ENCODE measurements at places on chromosomes 11 and 22. TPM values are rescaled to one million over a fixed set of nuclear protein-coding genes. Genes with fewer than 3 reads are reported as not detected.
A peak's percentile ranks its signal among the peaks of the same experiment; 100 is the strongest.

- no peaks in the 10 kb centered on the region for H3K36me3 ChIP-seq
- no peak for DNase-seq
- no peak overlapping the region for H3K27ac ChIP-seq
- no peaks in the 10 kb centered on the region for H3K4me1 ChIP-seq
- H3K27me3 ChIP-seq = no peaks in the 10 kb centered on the region
Observed at GRCh38 chr11:10338287-10338686, 33.4 kb downstream of the ADM start.

DNA sequence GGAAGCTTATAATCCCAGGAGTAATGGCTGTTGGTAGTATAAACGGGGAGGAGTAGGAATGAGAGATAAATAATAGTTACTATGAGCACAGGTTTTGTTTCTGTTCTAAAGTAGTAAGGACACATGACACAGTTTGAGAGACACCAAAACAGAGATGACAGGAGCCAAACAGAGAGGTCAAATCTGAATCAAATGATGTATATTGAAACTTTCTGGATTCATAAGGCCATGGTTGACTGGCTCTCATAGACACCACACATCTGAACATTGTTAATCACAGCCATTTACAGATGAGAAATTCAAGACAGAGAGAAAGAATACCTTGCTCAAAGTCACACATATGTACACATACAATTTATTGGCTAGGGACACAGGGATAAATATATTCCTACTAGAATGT lies 63.4 kb upstream of the UCP3 start:
- peaks cover 2% of the 10 kb centered on the region for H3K36me3 ChIP-seq
- no peaks in the 10 kb centered on the region for H3K27me3 ChIP-seq
- no peak overlapping the region for H3K27ac ChIP-seq

Gene FGF19
- 0.08 TPM for polyA plus RNA-seq

- H3K4me1 ChIP-seq = no peaks in the 10 kb centered on the region
- DNase-seq = no peak
- H3K27ac ChIP-seq = no peak overlapping the region
- H3K36me3 ChIP-seq = no peaks in the 10 kb centered on the region
Observed at GRCh38 chr22:39943337-39943736, 16.9 kb upstream of the TMA7B start.

DNA sequence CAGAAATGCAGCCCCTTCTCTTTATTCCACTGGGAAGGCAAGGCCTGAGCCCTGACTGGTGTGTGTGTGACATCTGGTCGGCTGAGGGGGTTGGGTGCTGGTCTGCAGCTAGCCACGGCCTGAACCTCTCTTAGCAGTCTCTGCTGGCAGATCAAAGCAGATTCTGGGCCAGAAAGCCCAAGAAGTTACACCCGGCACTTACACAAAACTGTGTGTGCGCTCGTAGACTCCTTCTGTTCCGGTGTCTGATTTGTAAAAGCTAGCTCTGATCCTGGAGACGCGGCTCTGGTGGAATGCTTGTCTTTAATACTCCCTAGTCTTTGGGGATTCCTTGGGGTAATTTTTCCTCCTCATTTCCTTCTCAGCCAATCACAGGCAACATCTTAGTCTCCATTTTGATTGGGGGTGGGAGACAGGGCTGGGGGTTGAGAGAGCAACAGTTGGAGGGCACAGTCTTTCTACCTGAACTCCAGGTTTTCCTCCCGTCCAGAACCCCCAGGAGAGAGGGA lies 5.5 kb downstream of the PKNOX2 start:
- peaks cover 21% of the 10 kb centered on the region for H3K27me3 ChIP-seq
- no peaks in the 10 kb centered on the region for H3K36me3 ChIP-seq
- no peak overlapping the region for H3K4me3 ChIP-seq
- H3K27ac ChIP-seq = no peak overlapping the region

GRCh38 chr11:67062526-67063373 lies 6.1 kb downstream of the RHOD start:
- H3K4me3 ChIP-seq = peak overlapping the region; percentile 51
- peaks cover 37% of the 10 kb centered on the region for H3K4me1 ChIP-seq
- H3K27me3 ChIP-seq = no peaks in the 10 kb centered on the region
- peaks cover 11% of the 10 kb centered on the region for H3K36me3 ChIP-seq
- H3K27ac ChIP-seq = peak overlapping the region; percentile 89

DNA sequence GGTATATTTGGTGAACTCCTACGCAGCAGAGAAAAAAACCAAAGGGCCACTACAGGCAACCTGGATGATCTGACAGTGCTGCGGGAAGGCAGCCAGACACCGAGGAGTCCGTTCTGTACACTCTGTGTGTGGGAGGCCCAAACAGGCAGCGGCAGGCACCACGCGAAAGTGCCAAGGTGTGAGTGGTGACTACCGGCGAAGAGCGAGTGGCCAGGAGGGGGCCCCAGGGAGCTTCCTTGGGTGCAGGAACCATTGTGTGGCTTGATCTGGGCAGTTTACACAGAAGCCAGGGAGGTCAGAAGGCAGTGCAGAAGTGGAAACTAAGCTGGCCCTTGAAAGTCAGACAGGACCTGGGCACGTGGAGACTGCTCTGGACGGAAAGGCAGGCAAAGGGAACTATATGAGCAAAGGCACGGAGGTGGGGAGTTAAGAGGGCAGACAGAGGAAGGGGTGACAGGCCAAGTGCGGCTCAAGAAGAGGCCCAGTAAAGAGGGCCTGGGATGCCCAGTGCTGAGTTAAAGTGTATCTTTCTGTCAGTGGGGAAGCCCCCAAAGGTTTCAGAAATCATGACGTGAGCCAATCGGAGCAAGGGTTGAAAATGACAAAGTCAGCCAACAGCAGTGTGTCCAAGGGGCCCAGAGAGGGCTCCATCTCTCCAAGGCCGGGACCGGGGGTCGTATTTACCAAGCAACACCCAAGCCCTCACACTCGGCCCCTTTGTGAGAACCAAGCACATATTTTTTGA lies 10.6 kb downstream of the TMEM184B start:
- no peak overlapping the region for H3K27ac ChIP-seq
- no peaks in the 10 kb centered on the region for H3K27me3 ChIP-seq
- DNase-seq = no peak
- H3K4me3 ChIP-seq = no peak overlapping the region
- H3K36me3 ChIP-seq = peaks cover 5% of the 10 kb centered on the region

GRCh38 chr11:58573451-58574104 lies 2.1 kb downstream of the LPXN start:
- peak overlapping the region; percentile 100 for H3K27ac ChIP-seq
- peaks cover 5% of the 10 kb centered on the region for H3K36me3 ChIP-seq

Gene MS4A6E
- polyA plus RNA-seq = not detected

Gene UCP3
- polyA plus RNA-seq = 0.70 TPM

- no peaks in the 10 kb centered on the region for H3K4me1 ChIP-seq
- no peaks in the 10 kb centered on the region for H3K27me3 ChIP-seq
- no peak overlapping the region for H3K4me3 ChIP-seq
- no peak overlapping the region for H3K27ac ChIP-seq
- no peak for DNase-seq
- no peaks in the 10 kb centered on the region for H3K36me3 ChIP-seq
Observed at GRCh38 chr11:70490723-70491558, 92.6 kb downstream of the CTTN start.

Gene TIGD3
- polyA plus RNA-seq = 0.05 TPM

DNA sequence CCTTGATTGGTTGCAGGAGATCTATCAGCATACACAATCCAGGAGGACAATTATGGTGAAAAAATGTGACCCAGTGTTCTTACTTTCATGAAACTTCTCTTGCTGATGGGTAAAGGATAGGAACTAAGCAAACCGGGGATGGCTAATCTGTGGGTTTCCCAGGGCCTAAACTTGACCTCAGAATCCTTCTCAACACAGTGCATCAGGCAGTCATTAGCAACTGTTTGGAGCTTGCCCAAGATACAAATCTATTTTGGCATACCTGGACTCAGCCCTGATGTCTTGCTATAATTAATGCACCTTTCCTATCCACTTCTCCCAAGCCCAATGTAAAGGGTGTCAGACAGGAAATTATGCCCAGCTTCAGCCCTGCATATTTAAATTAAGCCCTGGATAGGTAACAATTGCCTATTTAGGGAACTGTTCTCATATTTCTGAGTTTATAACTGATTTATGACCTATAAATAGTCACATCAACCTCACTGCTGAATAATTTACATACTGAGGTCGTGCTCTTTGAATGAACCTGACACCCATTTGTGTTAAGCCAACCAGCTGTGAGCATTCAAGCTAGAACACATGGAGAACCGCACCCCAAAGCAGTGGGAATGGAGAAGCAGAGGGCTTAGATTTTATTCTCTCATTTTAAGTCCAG lies 9.2 kb upstream of the PHF21A start:
- H3K36me3 ChIP-seq = no peaks in the 10 kb centered on the region
- H3K4me1 ChIP-seq = peaks cover 4% of the 10 kb centered on the region
- H3K4me3 ChIP-seq = no peak overlapping the region
- no peaks in the 10 kb centered on the region for H3K27me3 ChIP-seq
- no peak overlapping the region for H3K27ac ChIP-seq

GRCh38 chr11:19242179-19242932 lies 1.6 kb upstream of the E2F8 start:
- peak overlapping the region; percentile 7 for H3K27ac ChIP-seq
- H3K27me3 ChIP-seq = no peaks in the 10 kb centered on the region
- no peaks in the 10 kb centered on the region for H3K36me3 ChIP-seq

Gene DAGLA
- 0.04 TPM for polyA plus RNA-seq

DNA sequence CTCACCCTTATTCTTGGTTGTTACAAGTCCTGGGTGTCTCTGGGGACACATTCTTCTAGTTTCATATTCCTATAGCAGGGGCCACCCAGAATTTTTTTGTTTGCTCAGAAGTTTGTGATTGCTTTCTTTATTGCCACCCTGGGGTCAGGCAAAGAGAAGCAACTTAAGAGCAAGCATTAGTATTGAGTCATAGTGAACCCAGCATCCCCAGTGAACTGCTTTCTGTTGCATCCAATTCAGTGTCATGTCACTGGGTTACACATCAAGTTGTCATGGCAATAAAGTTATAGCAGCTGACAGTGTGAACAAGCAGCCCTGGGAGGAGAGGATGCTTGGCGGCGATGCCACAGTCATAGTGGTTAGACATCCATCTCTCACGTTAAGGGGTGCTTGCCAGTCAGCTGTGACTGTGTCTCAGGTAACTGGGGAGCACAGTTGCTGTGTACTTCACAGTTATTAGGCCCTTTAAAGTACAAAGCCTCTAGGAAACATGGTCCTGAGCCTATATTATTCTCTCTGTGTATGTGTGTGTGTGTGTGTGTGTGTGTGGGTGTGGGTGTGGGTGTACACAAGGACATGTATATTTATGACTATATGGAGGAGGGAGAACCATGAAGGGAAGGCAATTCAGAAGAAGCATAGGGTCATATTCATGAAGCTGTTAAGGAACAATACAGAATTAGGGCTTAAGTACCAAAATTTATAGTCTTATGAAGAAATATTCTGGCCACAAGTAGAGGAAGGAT lies 52.5 kb downstream of the TRIM44 start:
- no peak for DNase-seq
- H3K4me1 ChIP-seq = no peaks in the 10 kb centered on the region
- no peak overlapping the region for H3K4me3 ChIP-seq
- H3K27ac ChIP-seq = no peak overlapping the region
- no peaks in the 10 kb centered on the region for H3K36me3 ChIP-seq

Gene TRPC6
- polyA plus RNA-seq = 0.04 TPM

Gene PATE4
- polyA plus RNA-seq = not detected

Gene GNG3
- polyA plus RNA-seq = not detected

GRCh38 chr11:9656864-9657263 lies 7.0 kb upstream of the SWAP70 start:
- H3K27me3 ChIP-seq = no peaks in the 10 kb centered on the region
- no peak overlapping the region for H3K27ac ChIP-seq
- no peak overlapping the region for H3K4me3 ChIP-seq
- no peak for DNase-seq
- no peaks in the 10 kb centered on the region for H3K4me1 ChIP-seq
- no peaks in the 10 kb centered on the region for H3K36me3 ChIP-seq

DNA sequence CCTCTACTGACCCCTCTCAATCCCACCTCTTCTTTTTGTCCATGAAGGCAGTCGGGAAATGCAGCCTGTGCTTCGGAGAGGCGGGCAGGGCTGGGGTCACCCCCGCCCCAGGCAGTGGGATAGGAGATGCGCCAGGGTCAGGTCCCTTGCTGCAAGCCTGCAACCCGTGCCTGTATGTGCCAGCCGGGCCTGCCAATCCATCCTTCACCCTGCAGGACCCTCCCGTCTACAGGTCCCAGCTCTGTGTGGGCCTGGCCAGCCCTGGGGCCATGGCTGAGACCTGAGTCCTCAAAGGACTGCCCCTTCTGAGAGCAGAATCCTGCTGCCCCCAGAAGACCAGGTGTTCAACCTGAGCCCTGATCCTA lies 10.9 kb downstream of the ASCL2 start:
- no peaks in the 10 kb centered on the region for H3K36me3 ChIP-seq
- no peak overlapping the region for H3K27ac ChIP-seq
- DNase-seq = no peak
- peaks cover 37% of the 10 kb centered on the region for H3K27me3 ChIP-seq

- no peaks in the 10 kb centered on the region for H3K36me3 ChIP-seq
- H3K27me3 ChIP-seq = no peaks in the 10 kb centered on the region
- H3K27ac ChIP-seq = no peak overlapping the region
- H3K4me1 ChIP-seq = peaks cover 18% of the 10 kb centered on the region
- DNase-seq = no peak
Observed at GRCh38 chr11:128058580-128059208, 528.7 kb downstream of the ETS1 start.

GRCh38 chr11:7844986-7845385 lies 48.2 kb upstream of the OR5P2 start:
- no peaks in the 10 kb centered on the region for H3K27me3 ChIP-seq
- no peaks in the 10 kb centered on the region for H3K4me1 ChIP-seq
- no peak for DNase-seq
- no peaks in the 10 kb centered on the region for H3K36me3 ChIP-seq
- no peak overlapping the region for H3K27ac ChIP-seq

Gene ZNF280A
- polyA plus RNA-seq = not detected

- no peaks in the 10 kb centered on the region for H3K36me3 ChIP-seq
- peak overlapping the region; percentile 24 for H3K27ac ChIP-seq
- H3K4me3 ChIP-seq = no peak overlapping the region
- peaks cover 36% of the 10 kb centered on the region for H3K4me1 ChIP-seq
- no peak for DNase-seq
Observed at GRCh38 chr11:122853971-122854446, 15.7 kb downstream of the CRTAM start.

DNA sequence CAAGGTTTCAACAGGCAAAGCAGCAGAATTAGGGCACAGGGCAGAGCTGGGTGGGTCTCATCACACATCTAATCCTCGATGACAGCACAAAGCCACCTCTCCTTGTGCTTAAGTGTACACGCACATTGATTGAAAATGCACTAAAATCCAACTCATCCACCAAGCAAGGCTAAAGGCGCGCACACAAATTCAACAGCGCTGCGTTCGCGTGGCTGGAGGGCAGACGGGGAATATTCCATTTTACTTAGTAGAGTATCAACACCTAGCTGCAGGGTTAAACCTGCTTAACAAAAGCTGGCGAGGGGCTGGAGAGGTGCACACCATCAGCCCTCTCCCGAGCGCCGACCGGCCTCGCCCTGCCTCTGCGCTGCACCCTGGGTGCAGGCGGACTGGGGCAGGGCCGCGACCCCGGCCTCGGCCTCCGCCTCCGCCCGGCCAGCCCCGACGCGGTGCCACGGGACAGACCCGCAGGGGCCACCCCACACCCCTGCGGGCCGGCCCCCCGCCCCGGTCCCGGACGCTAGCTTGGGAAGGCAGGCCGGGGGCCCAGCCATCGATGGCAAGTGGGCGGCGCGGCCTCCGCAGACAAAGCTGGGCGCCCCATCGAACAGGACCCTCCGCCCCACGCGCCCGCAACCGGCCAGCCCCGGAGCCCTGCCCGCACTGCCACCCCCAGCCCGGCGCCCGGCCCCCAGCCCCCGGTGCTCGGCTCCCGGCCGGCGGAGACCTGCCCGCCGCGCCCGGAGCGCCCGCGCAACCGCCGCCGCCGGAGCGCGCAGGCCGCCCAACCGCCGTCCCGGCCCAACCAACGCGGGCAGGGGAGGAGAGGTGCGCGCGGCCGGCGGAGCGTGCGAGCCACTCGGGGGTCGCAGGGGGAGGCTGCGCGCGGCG lies 929 bp downstream of the PRDM10 start:
- peak overlapping the region; percentile 66 for H3K4me3 ChIP-seq
- peak overlapping the region; percentile 100 for H3K27ac ChIP-seq
- no peaks in the 10 kb centered on the region for H3K36me3 ChIP-seq
- H3K4me1 ChIP-seq = peaks cover 20% of the 10 kb centered on the region
- H3K27me3 ChIP-seq = no peaks in the 10 kb centered on the region
